ENCODE measurements at places on chromosomes 11 and 22.

- no peak for DNase-seq
Measured at GRCh38 chr22:37739035-37739434, 42.2 kb downstream of the TRIOBP start.

DNA sequence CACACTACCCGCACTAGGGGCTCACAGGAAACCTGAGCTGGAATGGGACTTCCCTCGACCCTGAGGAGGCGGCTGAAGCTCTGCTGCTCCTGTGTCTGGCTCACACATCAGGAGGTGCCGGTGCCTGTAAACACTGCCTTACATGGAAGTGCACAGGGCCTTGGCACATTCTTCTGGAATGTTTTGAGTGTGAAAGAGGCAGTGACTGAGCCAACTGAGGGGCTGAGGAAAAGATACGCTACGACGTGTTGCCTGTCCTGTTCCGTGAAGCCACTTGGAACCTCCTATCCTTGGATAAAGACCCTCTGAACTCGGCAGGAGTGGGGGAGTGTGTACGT is 10.5 kb downstream of the TXN2 start:
- no peak for DNase-seq

- no peak for DNase-seq
Measured at GRCh38 chr11:5240458-5240857, 6.2 kb upstream of the HBD start.

DNA sequence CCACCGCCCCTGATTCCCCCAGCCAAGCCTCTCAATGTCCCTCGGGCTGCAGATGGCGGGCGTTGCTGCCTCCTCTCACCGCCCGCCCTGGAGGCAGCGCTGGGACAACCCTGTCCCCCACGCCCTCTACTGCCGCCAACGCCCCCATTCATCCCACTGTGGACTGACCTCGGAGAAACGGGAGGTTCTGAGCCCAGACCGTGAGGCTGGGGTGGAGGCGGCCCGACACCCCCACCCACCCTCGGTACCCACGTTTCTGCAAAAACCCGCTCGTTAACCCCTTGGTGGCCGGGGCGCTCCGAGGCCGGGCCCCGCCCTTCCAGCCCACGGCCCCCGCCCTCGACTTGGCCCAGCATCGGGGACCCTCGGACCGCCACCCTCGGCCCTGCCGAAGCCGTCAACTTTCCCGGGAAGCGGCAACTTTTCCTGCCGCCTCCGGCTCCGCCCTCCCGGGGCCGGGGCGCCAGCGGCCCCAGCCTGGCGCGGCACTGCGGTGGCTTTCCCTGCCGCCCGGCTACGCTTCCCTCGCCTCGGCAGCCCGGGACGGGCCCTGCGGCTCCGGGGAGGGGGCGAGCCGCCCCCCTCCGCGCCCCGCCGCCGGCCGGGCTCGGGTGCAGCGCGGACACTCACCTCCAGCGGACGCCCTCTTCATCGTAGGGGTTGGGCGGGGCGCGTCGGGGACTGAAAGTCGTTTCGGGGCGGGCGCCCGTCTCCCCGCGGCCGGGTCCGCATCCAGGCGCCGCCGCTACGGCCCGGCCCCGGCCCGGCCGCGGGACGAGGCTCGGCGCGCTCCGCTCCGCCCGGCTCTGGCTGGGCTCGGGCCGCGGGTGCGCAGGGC is 458 bp downstream of the RTN4R start:
- DNase-seq, result no peak

GRCh38 chr22:35337932-35338331 is 38.2 kb downstream of the TOM1 start:
- no peak for DNase-seq

- DNase-seq, result no peak
Measured at GRCh38 chr11:9815486-9816136, 151.7 kb downstream of the SWAP70 start.

DNA sequence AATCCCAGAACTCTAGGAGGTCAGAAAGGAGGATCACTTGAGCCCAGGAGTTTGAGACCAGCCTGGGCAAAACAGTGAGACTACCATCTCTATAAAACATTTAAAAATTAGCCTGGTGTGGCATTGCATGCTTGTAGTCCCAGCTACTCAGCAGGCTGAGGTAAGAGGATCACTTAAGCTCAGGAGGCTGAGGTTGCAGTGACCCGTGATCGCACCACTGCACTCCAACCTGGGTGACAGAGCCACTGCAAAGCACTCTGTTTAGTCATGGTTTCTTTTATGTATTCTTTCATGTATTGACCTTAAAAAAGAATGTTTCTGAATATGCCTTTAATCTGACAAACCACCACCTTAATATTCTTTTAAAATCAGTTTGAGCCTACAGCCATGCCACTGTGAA is 52.2 kb downstream of the BIRC2 start:
- no peak for DNase-seq

DNA sequence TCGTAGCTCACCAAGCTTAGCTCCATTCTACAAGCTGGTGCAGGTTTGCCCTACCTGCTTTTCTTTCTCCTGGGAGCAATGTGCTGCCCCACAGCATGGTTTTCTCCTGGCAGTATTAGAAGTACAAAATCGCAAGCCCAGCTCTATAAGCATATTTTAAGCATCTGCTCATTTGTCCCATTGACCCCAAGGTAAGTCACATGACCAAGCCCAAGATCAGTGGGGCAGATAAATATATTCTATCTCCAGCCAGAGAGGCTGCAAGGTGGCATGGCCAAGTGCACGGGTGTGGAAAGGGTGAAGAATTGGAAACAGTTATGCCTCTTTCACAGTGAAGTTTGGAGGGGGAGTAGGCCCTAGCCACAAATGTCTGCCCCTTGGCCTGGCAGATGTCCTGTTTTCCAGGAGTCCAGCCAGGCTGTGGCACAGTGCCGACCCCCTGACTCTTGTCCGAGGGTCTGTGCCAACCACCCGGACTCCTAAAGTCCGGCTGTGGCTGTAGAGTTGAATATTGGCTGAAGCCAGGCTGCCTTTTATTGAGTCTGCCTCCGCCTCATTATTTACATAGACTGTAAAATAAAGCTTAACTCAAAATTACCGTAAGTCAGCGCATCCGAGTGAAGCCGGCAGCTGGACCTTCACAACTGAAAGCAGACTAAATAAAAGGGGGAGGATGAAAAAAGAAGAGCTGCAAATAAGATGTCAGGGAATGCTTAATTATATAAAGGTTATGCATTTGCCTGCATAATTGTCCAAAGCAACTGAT is 165.7 kb downstream of the COMMD9 start:
- DNase-seq, result no peak

- no peak for DNase-seq
Measured at GRCh38 chr22:38309614-38310517, 7.4 kb downstream of the CSNK1E start.

- peak; percentile 52 for DNase-seq
Measured at GRCh38 chr11:121389651-121390050, 62.5 kb upstream of the SORL1 start.

GRCh38 chr22:48665311-48665995 is 1162.2 kb downstream of the BRD1 start:
- DNase-seq, result no peak

GRCh38 chr22:36417281-36417686 is 29.5 kb upstream of the MYH9 start:
- no peak for DNase-seq

DNA sequence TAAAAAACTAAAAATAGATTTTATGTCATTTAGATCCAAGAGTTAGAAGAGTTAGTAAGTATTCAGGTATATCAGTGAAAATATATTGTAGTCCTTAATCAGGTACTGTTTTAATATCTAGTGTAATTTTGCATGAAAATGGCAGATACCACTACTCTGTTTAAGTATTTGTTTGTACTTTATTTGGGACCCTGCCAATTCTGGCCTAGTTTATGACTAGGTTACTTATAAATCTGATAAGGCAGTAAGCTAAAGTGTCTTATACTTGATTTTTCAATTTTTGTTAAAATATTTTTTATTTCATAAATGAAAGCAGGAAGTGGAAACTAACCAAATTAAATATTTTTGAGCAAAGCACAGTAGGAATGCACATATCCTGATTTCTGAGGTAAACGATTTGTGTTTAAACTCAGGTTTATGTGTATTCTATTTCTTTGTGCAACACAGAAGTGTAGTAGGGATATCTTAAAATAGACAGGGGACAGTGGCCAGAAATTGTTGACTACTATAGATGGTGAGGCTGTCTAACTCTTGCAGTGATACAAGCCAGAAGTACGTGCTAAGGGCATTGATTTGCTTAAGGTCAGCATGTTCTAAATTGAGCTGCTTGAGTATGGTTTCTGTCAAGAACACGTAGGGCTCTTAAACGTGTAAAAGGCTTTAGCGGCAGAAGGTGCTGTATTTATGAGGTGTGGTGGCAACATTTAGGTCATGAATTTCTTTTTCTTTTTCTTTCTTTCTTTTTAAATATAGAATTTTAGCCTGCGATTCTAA is 34.0 kb downstream of the HIPK3 start:
- DNase-seq, result no peak

- DNase-seq, result no peak
Measured at GRCh38 chr22:20130319-20130718, 1.3 kb upstream of the ZDHHC8 start.

- DNase-seq, result no peak
Measured at GRCh38 chr22:49243335-49243734, 584.3 kb downstream of the BRD1 start.

DNA sequence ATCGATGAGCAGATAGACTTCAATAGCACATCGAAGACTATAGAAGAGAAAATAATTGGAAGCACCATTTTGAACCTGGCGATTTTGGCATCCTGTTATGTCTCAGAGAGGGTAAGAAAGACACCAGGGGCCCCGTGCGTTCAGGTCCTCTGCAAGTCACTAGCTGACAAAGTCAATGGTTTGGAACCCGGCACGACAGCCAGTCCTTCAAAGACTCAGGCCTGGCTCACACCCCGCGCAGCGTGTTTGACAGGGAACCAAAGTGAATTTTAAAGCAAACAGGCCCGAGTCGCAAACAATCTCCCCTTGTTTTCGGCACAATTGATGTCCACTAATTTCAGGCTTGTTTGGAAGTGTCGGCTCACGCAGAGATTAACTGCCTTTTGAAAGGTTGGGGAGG is 716.6 kb downstream of the BRD1 start:
- DNase-seq, result no peak

GRCh38 chr11:1927026-1927847 is 7.7 kb downstream of the TNNT3 start:
- DNase-seq, result no peak

GRCh38 chr11:102204174-102204573 is 93.9 kb downstream of the YAP1 start:
- no peak for DNase-seq

DNA sequence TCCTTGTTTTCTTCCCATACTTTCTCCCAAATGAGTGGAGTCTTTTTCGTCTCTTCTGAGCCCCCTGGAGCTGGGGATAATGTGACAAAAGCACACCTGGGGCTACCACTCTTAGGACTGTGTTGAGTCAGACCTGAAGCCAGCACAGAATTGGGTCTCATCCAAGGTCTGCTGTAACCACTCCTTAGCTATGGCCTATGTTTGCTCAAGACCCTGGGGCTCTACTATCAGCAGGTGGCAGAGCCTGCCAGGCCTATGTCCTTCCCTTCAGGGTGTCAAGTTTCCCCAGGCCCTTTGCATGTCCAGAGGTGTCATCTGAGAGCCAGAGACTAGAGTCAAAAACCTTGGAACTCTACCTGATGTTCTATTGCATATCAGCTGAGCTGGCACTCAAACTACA is 335.7 kb downstream of the DDX10 start:
- no peak for DNase-seq

DNA sequence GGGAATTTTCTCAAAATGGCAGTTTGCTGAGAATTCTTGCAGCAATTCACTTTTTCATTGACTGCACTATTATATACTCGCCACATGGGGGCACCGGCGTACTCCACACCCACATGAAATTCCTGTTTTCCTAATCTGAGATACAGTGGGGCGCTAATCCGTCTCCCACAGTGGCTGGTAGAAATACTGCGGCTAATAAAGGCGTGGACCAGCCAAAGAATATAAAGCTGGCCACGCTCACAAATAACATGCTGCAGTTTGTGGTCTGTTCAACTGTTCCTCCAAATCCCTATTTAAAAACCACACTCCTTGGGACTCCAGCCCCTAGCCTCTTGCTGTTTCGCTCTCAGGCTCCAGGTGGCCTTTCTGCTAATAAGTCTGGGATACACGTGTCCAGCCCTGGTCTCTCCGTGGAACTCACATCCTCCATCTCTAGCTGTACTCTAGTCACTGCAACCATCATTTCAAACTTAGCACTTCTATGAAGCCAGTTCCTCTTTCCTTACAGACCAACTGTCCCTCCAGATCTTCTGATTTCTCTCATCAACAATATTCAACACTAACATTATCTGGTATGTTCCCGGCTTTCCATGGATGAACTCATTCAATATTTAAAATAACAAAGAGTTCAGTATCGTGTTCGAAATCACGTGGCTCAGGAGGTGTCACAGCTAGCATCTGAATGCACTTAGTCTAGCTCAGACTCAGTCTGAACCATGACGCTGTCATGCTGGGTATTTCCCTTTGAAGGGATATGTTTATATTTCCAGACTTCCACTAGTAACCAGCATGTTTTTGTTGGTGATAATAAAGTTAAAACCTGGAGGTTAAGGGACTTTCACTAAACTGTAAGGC is 22.0 kb downstream of the TBRG1 start:
- DNase-seq, result no peak

GRCh38 chr11:106468086-106468485 is 390.6 kb downstream of the AASDHPPT start:
- no peak for DNase-seq

DNA sequence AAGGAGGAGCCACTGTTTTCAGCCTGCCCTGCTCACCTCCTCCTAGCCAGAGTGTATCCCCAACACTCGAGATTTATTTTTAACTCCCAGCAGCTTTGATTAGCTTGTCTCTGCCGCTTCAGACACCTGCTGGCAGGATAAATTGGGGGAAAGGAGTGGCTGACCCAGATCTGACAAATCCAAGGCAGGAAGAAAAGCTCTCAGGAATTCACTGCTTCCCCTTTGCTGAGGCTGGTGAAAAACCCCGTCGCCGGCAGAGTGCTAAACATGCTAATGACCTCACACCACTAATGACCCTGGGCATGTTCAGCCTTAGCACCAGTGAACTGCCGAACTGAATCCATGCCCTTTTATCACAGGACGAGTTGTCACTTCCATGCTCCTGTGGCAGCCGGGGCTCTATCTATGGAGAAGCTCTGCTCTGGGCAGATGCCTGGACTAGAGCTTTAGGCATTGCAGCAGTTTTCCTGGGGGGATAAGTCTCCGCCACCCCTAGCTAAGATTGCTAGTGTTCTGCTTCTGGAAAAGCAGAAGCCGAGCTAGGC is 52.2 kb downstream of the FEZ1 start:
- DNase-seq, result no peak

DNA sequence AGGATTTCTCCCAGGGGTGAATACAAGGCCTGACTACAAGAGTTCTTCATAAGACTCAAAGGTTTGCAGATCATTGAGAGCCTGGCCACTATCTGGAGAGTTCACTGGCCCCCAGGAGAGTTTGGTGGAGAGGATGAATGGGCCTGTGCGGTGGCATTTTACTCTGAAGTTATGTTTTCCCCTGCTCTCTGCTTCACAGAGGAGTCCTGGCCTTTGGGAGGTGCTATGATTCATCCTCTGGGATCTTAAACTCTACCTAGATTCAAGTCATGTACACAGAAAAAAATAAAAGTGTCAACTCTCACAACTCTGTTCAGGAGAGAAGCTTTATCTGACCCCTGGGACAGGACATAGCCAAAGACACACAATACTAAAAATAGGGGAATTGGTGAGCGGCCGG is 159.1 kb upstream of the CARD18 start:
- DNase-seq, result no peak

GRCh38 chr11:126570489-126570888 is 215.0 kb downstream of the ST3GAL4 start:
- DNase-seq, result no peak

GRCh38 chr11:17751558-17751957 is 17.0 kb downstream of the KCNC1 start:
- DNase-seq, result no peak

Data from C1 segment of cervical spinal cord (tissue), 14 donors.